ENCODE measurements at places on chromosomes 12 and 14.

DNA sequence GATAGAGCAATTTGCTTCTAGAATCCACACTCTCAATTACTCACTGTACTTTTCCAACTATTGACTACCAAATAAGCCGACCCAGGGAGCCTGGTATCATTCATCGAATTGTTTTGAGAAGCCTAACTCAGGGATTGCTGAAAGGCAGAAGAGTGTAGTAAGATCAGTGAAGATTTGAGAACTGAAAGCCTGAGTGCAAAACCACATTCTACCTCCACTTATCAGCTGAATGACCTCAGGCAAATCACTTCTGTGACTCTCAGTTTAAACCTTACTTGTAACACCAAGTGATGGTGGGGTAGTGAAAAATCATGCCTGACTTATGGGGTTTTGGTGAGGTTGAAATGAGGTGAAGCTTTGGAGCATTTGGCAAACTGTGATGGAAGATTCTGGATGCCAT lies 126.1 kb upstream of the MAX start:
- DNase-seq = no peak

GRCh38 chr14:103085106-103086091 lies 1.4 kb downstream of the LBHD2 start:
- DNase-seq = no peak

- peak; percentile 8 for DNase-seq
Observed at GRCh38 chr14:69460093-69460701, 24.3 kb upstream of the PLEKHD1 start.

DNA sequence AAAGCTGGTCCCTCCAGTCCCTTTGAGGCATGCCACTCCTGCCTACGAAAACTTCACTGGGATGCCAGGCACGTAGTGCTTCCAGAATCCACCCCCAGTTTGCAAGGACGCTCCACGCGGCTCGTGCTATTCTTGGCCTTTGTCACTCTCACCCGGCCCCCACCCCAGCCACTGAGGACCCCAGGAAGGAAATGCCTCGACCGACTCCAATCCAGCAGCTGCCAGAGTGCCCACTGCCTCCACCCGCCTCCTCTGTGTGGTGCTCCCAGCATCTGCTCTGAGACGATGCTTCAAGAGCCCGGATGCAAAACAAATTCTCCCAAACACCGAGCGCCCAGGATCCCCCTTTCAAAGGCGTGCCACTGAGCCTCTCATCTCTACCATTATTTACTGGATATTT lies 123.9 kb downstream of the RFLNA start:
- no peak for DNase-seq

DNA sequence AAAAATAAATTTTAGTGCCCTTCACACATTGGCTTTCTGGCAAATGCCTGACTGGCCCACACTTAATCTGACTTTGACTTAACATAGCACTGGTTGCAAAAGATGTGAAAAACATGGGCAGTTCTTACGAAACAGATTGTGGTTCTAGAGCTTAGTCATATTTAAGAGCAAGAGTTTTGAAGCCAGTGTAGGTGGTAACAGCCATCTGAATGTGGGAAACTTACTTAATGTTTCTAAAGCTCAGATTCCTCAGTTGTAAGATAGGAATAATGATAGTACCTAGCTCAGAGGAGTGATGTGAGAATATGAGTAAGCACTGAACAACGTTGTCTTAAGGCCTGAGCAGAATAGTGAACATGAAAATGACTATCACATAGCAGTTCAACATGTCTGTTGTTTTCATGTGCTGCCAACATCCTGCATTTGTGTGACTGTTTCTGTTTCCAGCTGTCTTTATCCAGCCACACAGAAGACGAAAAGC lies 262.7 kb downstream of the SYT1 start:
- DNase-seq = no peak

DNA sequence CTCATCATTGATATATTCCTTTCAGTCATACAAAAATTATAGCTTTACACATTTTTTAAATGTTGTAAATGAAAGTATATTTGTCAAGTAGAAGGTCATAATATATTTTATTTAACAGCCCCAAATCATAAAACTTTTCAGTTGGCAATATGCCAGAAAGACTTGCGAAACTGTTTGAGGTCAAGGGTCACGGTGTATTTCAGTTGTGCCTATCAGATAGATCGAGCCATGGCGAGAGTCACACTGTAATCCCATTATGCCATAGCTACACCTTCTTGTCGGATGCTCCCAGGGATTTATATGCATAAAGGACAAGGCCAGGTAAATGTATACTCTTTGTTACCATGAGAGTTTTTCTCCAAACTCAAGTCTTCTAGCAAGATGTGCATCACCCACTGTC lies 26.7 kb upstream of the G2E3 start:
- no peak for DNase-seq

DNA sequence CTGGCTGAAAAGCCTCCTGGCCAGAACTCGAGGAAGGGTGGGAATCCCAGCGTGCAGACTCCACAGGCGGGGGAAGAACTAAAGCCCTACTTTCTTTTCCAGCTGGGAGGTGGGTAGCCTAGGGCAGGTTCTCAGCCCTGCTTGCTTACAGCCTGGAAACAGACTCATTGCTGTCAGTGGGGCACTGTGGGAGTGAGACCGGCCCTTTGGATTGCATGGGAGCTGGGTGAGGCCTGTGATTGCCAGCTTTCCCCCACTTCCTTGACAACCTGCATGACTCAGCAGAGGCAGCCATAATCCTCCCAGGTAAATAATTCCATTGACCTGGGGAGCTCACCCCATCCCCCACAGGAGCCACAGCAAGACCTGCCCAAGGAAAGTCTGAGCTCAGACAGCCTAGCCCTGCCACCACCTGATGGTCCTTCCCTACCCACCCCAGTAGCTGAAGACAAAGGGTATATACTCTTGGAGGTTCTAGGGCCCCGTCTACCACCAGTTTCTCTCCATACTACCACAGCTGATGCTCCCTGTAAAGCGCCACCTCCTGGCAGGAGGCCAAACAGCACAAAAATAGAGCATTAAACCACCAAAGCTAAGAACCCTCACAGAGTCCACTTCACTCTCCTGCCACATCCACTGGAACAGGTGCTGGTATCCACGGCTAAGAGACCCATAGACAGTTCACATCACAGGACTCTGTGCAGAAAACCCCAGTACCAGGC lies 294.1 kb downstream of the SEC23A start:
- no peak for DNase-seq

GRCh38 chr14:91947475-91948184 lies at the start of gene FBLN5:
Gene FBLN5, minus strand, starts transcription at chr14:91947694. Its CDS starts 465 bp downstream, at chr14:91947229.
- peak; percentile 38 for DNase-seq

DNA sequence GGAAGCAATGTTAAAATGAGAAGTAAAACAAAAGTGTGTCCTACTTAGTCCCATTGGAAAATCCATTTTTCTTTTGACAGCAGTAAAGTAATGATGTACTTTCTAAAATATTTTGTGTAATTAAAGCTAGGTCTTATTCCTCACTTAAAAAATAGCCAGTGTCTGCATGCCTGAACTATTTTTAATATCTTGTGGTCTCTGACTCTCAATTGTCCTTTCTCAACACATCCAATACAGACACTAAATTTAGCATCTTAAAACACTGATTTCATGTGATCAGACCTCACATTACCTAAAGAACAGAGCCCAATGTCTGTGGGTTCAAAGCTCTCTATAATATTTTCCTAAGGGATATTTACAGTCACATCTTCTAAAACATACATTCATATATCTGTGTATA lies 108.0 kb downstream of the DERA start:
- no peak for DNase-seq

- no peak for DNase-seq
Observed at GRCh38 chr14:95500772-95501401, 15.6 kb downstream of the SYNE3 start.

- DNase-seq = no peak
Observed at GRCh38 chr12:65891219-65891618, 66.9 kb downstream of the HMGA2 start.

DNA sequence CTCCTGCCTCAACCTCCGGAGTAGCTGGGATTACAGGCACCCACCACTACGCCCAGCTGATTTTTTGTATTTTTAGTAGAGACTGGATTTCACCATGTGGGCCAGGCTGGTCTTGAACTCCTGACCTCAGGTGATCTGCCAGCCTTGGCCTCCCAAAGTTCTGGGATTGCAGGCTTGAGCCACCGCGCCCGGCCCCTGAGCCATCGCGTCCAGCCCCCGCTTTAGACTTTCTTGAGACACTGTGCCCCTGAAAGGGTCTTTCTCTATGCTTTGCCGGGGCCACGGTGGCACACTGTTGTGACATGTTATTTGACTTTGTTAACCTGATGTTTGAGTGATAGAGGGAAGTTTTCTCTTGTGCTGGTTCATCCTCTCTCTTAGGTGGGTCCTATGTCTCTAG lies 186.4 kb downstream of the BTG1 start:
- no peak for DNase-seq

- no peak for DNase-seq
Observed at GRCh38 chr14:66092206-66092605, 394.0 kb upstream of the CCDC196 start.

- no peak for DNase-seq
Observed at GRCh38 chr14:54503486-54503885, 6.2 kb upstream of the CGRRF1 start.

Data from stimulated activated CD4-positive, alpha-beta T cell treated with anti-CD3 and anti-CD28 coated beads, Interleukin-15, amount 100 ng/mL, for 1 hour (primary cell).